Activated CD8-positive, alpha-beta memory T cell treated with anti-CD3 and anti-CD28 coated beads for 1 hour (primary cell): ENCODE measurements at places on chromosomes 2 and 18.

DNA sequence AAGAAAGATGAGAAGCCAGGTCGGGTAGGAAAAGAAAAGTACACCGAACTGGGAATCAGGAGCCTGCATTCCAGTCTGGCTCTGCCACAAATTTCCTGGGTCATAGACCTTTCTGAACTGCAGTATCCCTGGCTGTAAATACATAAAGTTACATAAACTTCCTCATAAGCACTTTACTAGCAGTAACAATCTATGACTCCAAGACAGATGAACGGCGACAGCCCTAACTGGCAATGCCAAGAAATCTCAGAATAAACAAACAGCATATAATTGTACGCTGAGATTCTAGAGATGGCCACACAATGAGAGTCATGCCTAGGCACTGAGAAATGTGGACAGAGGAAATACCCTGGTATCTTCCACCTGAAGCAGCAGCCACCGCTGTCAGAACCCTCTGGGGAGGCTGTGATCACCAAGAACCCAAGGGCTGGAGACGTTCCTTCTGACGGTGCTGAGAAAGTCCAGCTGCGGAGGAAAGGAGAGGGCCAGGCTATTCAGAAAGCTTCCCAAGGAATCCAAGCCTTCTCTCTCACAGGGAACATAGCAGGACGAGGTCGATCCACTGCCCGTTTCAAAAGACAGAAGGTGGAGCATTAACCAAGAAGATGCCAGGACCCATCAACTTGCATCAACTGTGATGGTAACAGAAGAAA lies 89.3 kb upstream of the SLC66A3 start:
- no peak for DNase-seq

- DNase-seq = no peak
These were observed 557.1 kb upstream of the CHAC2 start for GRCh38 chr2:53210538-53210937.

DNA sequence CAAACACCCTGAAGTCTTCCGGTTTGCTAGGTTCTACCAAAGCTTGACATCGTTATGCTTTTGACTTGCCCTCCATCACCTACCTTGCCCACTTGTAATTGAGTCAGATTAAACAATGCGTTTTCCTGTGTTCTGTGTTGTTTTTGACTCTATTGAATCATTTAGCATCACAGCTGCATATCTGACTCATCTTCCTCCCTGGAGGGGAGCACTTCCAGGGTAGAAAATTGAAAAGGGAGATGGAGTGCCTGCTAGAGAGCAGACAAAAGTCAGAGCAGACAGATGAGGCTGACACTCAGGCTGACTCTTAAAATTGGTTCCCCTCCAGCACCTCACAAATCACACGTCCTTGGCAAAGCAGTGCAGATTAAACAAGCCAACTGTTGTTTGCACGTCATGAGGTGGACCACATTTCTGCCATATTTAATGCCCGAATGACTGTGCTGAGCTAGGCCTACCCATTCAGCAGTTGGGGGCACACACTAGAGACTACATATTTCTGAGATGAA lies 2.2 kb downstream of the MPP4 start:
- no peak for DNase-seq

DNA sequence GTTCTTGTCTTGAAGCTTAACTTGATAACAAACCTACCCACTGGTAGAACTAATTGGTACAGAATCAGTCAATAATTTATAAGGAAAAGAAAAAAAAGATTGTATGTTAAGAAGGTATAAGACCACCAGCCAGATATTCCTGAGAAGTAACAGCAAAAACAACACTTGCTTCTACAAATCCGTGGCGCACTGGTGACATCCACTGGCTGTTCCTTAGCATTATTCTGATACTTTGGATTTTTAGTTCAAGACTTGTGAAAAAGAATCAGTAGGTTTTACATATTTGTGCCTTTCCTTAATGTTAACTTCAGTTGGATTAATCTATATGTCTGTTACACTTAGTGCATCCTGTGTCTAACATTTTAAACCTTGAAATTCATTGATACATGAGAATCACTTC lies 141.8 kb downstream of the GRB14 start:
- no peak for DNase-seq

GRCh38 chr2:155190342-155190741 lies 491.8 kb downstream of the KCNJ3 start:
- no peak for DNase-seq

DNA sequence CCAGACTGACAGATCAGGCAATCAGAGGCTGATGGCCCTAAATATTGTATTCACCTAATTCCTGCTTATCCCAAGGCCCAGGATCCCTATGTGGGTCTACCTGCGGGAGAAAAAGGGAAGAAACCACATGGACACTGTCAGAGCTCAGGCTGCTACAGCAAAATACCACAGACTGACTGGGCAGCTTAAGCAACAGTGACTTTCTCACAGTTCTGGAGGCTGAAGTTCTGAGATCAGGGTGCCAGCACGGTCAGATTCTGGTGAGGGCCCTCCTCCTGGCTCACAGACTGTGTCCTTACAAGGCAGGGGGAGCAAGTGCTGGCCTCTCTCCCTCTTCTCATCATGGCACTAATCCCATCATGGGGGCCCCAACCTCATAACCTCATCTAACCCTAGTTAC lies 181.7 kb downstream of the TMEM163 start:
- DNase-seq = no peak

- DNase-seq = no peak
These were observed 395.0 kb upstream of the NRP2 start for GRCh38 chr2:205287316-205287715.

GRCh38 chr2:8566155-8566670 lies 115.6 kb upstream of the ID2 start:
- no peak for DNase-seq

DNA sequence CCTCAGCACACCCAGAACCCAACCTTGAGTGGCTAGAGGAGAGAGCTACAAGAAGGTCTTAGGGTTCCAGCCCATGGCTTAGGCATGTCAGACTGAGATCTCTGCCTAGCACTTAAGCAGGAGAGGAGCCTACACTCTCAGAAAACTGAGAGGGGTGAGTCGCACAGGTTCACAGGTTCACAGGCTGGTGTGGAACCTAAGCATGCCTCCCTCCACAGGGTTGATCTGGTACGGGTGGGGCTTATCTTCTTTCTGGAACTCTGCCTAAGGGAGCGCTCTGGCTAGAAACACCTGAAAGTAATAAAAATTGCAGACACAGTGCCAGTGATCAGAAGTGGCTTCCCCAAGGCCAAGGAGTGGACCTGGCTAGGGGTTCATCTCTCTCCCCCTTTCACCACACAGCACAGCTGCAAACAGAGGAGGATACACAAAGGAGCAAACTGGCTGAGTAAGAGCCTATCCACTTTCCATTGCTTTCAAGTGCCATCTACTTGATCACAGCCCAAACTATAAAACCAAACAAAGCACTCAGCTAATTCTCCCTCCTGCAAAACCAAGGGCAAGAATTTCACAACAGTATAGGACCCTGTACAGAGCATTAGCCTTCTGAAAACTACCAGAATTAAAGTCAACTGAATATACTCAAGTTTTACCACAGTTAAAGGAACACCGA lies 481.9 kb upstream of the SETBP1 start:
- no peak for DNase-seq

DNA sequence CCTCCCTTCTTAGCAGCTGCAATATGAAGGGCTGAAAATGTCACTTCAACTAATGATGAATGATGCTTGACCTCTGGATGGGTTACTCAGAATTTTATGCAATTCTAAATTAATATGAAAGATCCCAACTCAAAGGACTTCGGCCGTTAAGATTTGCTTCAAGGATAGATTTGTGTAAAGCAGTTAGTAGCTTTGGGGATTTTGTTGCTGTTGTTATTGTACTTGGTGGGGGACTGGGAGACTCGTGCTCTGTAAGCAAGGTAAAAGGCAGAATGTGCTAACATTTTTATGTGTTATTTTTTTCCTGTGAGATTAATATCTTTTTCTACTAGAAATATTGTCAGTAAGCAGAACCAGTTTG lies 478.8 kb downstream of the ARHGAP15 start:
- DNase-seq = no peak

DNA sequence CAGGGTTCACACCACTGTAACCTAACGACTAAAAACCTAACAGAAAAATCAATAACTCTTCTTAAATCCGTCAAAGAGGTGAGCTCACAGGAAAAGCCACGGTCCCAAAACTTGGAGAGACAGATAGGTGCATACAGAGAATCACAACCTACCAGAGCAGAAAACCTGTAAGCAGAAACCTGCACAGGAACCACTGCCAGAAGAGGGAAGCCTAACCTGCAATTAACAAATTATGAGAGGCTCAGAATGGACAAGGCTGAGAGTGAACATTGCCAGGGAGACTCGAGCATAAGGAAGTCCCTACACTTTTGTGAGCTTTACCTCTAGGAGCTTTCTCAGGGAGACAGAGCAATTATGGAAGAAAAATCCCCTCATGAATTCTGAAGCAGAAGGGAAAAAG lies 156.2 kb upstream of the NETO1 start:
- DNase-seq = no peak

DNA sequence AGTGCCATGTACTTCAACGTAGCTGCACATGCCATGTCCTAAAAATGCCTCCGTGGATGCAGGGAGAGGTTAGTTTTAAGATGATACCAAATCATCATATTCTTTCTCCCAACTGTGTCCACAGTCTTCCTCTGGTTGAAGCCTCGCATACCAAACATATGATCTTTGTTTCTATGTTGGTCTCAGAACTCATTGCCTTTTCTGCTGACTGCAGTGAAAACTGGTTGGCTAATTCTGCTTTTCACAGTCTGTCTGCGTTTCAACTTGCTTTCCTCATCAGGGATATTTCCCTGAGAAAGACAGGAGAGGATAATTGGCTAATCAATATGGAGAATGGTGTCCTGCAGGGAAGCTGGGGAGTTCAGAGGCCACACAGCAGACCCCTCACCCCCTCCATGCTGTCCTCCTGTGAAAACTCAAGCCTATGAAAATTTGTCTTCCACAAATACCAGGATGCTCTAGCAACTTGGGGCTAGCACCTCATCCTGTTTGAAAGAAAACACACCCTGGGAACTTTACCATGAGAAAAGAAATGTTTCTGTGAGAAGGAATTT lies 192.2 kb upstream of the PXDN start:
- no peak for DNase-seq

GRCh38 chr2:196660244-196660643 lies 20.7 kb downstream of the CCDC150 start:
- no peak for DNase-seq

DNA sequence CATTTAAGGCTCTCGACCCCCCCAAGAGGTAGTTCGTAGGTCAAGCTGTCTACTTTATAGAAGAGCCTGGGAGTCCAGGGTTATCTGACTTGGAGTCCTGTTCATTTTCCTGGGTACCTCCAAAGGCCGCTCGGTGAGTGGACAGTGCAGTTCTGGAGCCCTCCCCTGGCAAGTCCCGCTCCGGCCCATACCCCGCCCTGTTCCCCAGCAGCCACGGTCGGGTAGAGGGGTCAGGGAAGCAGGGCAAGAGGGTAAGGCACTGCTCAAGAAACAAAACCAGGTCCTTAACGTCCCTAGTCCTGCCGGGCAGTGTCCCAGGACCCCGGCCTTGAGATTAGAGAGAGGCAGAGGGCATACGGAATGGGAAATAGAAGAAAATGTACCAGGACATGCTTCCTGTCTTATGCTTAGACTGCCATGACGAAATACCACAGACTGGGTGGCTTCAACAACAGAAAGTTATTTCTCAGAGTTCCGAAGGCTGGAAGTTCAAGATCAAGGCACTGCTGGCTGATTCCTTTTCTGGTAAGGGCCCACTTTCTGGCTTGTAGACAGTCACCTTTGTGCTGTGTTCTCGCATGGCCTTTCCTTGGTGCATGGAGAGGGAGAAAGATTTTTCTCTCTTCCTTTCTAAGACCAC lies 5.4 kb upstream of the HPCAL1 start:
- DNase-seq = no peak

DNA sequence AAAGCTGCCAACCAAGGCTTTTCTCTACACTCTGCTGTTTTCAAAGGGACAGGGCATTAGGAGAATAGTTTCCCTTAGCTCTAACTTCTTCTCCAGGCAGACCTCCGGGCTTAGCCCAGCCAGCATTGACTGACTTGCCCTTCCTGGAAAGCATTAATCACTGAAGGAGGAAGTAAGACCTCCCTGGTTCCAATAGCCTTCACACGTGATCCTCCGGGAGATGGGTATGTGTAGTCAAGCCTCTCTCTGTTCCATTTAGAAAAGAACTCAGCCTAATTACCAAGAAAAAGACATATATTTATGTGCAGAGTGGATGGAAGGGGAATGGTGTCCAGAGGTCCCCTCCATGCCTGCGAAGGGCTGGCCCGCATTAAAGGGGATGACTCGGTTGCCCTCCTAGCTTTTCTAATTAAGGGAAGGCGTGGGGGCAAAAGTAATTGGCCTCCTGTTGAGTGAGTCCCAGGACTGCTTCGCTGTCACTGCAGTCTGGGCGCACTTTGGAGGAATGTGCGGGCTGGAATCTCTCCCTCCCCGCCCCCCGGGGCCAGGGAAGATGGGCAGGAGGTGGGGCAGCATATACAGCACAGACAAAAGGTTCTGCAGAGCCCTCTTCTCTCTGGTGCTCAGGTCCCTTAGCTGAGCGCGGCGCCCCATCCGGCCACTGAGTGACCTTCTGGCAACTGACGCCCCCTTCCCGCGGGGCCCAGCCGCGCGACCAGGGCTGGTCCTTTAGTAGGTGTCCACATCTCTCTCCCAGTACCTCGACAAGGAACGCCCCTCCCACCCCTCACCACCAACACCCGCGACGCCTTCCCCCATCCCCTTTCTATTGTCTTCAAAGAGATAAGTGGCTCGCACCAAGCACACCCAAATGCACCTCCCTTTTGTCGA lies 686.0 kb downstream of the NRXN1 start:
- DNase-seq = no peak

GRCh38 chr2:50979495-50979894 lies 52.4 kb downstream of the NRXN1 start:
- DNase-seq = no peak

DNA sequence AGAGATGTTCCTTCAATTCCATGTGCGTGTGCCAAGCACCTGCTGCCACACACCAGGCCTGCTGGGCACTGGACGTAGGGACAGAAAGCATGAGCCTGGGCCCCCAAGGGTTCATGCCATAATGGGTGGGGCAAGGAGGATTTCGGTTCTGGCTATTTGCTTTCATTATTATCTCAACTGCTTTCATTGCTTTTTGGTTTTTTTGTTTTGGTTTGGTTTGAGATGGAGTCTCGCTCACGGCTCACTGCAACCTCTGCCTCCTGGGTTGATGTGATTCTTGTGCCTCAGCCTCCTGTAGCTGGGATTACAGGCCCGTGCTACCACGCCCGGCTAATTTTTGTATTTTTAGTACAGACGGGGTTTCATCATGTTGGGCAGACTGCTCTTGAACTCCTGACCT lies 57.2 kb downstream of the SF3B1 start:
- no peak for DNase-seq

GRCh38 chr2:30484995-30485394 lies 37.9 kb downstream of the LCLAT1 start:
- DNase-seq = no peak

GRCh38 chr2:236501026-236501425 lies 68.6 kb upstream of the ACKR3 start:
- no peak for DNase-seq

- DNase-seq = no peak
These were observed 221.3 kb downstream of the FHOD3 start for GRCh38 chr18:36518839-36519238.
